ENCODE measurements at places on chromosomes 7 and 10.

DNA sequence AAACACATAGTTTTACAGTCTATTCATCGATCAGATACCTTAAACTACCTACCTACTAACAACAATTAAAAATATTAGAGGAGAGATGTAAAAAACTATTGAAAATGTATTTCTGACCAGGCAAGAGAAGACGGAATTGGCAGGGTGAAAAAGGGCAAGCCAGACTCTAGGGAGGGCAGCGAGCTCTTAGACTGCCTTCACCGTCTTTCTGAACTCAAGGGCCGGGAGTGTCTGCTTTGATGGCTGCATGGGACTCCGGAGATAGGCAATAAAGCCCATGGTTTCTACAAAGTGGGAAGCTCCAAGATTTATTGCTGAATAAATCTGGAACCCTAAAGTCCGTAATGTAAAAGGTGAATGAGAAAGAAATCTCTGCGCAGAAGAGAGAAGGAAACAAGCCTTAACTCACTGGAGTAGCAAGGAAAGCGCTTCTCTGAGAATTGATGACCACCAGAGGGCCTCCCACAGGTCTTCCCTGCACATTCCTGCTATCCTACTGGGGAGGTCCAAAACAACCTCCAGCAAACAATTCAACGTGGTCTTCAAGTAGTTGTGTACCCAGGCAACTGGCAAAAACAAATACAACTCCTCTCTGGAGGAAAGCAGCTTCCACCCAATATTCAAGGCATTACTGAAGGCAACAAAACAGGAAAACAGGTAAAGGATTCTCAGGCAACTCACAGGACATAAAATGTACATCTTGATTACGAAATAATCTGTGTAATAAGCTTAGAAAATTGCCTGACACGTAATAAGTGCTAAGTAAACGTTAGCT, 181.3 kb downstream of the SDK1 start:
- peak; percentile 46 for DNase-seq

DNA sequence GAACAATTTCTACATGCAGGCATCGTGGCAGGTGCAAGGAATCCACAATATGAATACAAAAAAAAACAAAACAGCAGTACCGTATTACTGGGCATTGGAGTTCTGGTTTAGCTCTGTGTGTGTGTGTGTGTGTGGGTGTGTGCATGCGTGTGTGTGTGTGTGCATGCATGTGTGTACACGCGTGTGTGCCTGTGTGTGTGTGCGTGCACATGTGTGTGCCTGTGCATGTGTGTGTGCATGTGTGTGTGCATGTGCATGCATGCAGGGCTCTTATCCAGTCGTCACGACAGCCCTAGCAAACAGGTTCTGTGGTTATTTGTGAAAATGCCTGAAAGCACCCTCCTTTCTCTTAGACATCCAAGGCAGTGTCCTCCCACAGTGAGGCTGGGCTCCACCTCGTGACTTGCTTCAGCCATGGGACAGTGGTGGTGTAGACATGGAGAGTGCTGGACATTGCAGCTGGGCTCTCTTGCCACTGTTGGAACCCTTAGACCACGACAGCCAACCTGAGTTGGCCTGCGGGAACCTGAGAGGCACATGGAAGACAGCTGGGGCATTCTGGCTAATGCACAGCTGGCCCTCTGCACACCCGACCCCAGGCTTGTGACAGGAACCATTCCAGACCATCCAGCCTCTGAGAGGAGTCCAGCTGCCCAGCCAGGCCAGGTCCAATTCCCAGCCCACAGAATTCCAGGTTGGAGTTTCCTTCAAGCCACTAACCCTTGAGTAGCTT, 173.4 kb upstream of the SHH start:
- no peak for DNase-seq

DNA sequence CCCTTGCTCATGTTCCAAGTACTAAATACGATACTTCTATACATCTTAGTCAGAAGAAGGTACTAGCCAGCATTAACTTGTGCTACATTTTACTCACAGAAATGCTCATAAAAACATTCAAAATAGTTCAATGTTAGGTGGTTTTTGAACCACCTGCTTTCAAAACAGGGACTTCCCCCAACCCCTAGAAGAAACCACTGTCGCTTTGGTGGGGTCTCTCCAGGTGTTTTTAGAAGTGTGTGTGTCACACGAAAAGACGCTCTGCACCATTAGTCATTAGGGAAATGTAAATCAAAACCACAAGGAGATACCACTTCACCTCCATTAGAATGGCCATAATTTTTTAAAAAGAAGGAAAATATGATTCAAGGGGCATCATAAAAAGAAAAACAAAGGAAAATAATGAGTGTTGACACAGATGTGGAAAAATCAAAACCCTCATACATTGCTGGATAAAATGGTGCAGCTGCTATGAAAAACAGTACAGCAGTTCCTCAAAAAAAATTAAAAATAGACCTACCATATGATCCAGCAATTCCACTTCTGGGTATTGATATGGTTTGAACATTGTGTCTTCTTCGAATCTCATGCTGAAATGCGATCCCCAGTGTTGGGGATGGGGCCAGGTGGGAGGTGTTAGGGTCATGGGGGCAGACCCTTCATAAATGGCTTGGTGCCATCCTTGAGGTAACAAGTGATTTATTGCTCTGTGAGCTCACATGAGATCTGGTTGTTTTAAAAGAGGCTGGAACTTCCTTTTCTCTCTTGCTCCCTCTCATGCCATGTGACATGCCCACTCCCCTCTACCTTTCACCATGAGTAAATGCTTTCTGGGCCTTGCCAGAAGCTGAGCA, 74.2 kb downstream of the MALSU1 start:
- no peak for DNase-seq

DNA sequence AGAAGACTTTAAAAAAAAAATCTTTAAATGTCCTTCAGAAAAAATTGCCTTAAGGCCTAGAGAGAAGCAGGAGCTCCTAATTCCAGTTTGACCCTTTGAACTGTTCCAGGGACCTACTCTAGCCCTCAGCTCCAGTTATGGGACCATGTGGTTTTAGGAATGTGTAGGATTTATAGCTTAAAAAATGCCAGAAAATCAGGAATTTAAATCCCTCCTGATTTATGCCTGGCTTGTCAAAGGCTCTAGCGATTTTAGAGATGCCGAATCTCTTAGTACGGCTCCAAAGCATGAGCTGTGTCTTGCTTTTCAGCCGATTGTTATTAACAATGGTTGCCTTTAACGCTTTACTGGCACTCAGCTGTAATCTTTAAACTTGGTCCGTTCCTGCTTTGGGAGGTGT, 130.6 kb upstream of the NPVF start:
- DNase-seq = no peak

DNA sequence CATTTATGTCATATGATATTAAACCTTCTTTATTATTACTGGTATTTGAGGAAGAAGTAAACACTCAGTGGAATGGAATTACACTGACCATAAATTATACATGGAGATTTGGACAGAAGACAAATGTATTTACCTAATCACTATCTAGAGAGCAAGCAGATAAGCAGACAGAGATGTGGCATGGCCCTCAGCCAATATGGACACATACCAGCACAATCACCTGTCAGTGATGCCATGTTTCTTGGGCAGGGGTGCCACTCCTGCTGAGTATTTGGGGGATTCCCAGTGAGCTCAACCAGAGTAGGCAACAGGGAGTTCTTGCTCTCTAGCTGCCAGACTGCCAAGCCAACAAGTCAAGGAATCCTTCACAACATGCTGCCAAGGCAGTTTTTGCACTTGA, 866.3 kb upstream of the LRRN3 start:
- DNase-seq = no peak

GRCh38 chr7:91165006-91165845, 99.0 kb upstream of the FZD1 start:
- peak; percentile 74 for DNase-seq

DNA sequence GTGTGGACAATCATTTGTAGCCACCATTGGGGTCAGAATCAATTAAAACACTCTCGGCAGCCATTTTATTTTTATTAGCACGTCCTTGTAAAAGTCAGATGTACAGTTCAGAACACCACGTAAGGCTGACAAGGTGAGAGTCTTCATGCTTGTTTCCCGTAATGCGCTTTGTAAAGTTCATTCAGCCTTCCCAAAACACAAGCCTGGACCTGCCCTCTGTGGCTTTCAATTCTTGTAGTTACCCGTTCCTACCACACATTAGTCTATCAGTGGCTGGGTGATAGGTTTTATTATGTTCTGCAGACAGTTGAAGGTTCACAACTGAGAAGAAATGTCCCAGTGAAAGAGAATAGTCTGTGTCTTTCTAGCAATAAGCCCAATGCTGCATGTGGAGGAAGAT, 35.4 kb downstream of the GAD2 start:
- peak; percentile 43 for DNase-seq

DNA sequence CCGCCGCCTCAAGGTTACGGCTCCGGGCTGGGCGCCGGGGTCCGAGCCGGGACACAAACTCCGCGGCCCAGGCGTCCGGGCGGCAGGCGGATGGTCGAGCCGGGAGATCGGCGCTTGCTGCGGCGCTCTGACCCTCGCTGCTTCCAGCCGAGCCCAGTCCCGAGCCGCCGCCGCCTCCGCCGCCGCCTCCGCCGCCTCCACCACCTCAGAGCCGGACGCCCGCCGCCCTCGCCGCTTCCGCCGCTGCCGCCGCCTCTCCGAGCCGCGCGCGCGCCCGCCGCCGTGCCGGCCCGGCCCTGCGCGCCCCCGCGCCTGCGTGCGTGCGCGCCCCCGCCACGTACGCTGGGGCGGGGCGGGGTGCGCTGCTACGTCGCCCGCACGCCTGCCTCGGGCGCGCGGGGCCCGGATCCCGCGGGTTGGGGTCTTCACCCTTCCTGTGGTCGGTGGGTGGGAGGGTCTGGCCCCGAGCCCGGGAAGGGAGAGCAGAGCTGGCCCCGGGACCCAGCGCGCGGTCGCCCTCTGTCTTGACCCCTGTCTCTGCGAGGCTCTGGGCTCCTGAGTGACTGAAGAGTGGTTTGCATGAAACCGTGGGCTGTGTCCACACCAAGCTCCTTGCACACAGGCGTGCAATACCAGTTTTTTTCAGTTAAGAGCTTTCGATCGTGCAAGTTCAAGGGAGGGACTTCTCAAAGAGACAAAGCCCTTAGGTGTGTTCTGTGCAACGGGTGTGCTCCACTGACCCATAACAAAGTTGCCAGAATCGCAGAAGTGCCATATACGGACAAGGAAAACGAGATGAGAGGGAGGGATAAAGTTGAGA, at the start of gene SMURF1:
SMURF1 (minus strand) TSS at position 256 of the 820 bp plus-strand sequence. CDS start 328 bp downstream, outside the sequence.
- DNase-seq = peak; percentile 65

GRCh38 chr7:12635830-12636229, 51.6 kb upstream of the ARL4A start:
- DNase-seq = peak; percentile 29

DNA sequence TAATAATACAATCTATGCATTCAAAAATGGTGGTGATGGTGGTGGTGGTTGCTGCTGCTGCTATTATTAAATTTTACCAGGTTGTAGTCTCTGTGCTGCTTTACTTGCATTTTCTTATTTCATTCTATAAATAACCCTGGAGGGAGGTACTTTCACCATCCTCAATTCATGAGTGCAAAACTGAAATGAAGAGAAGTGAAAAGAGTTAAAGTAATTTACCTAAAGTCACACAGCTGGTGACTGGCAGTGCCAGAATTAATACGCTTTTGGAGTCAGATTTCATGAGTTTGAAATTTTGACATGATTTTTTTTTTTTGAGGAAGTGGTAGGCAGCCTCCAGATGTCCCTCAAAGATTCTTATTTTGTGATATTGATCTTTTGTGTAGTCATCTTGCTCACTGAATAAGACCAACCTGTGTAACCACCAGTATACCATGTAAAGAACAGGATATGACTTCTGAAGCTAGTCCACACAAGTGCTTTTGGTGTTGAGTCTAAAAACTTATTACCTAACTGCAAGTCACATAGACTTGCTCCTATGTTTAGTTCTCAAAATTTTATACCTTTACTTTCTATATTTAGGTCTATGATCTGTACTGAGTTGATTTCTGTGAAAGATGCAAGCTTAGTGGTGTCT, 218.8 kb downstream of the ZWINT start:
- no peak for DNase-seq

- DNase-seq = no peak
Measured at GRCh38 chr7:140698477-140698876, 2.0 kb downstream of the NDUFB2 start.

DNA sequence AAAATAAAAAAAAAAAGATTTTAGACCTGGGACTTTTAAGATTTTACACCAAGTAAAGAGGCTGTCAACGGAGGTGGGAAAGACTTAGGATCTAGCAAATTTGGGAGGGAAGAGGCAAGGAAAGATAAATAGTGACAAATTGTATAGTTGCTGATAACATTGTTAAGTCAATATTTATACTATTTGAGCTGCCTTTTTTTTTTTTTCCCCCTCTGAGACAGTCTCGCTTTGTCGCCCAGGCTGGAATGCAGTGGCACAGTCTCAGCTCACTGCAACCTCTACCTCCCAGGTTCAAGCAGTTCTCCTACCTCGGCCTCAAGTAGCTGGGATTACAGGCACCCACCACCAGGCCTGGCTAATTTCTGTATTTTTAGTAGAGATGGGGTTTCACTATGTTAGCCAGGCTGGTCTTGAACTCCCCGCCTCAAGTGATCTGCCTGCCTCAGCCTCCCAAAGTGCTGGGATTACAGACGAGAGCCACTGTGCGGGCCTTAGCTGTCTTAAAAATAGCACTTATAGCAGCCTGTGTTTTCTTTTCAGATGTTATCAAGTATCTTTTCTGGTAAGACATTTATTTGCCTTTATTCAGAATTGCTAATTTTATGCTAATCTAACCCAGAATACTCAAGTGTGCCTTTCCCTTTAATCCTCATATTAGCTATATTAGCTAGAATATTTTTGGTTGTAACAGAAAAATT, 94.5 kb downstream of the MMRN2 start:
- DNase-seq = no peak

DNA sequence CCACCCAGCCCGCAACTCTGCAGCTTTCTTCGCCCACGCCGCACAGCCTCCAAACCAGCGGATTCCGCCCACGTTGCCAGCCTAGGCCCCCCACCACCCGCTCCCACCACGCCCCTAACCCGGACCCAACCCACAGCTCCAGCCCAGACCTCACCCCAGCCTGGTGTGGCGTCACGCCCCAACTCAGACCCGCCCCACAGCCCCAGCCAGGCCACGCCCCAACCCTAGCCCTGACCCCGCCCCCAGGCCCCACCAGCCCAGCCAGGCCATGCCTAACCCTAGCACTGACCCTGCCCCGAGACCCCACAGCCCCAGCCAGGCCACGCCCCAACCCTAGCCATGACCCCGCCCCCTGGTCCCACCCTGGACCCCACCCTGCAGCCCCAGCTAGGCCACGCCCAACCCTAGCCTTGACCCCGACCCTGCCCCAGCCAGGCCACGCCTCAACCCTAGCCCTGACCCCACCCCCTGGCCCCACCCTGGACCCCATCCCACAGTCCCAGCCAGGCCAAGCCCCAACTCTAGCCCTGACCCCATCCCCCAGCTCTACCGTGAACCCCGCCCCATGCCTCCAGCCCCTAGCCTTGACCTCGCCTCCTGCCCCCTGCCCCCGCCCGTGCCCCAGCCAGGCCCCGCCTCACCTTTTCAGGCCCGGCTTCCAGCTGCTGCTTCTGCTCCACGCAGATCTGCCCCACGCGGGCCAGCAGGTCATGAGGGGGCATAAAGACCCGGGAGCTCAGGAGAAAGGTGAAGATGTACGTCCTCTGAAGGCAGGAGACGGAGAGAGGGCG, 64.0 kb downstream of the RASGEF1A start:
- peak; percentile 38 for DNase-seq

GRCh38 chr10:104255311-104255981, 754 bp downstream of the GSTO1 start:
- peak; percentile 65 for DNase-seq

- DNase-seq = no peak
Measured at GRCh38 chr10:62779487-62780248, 24.9 kb upstream of the ADO start.

GRCh38 chr7:11753433-11753832, 78.6 kb downstream of the THSD7A start:
- no peak for DNase-seq
